Activated CD4-positive, alpha-beta T cell treated with anti-CD3 and anti-CD28 coated beads, Interleukin-2, amount 50 U/mL, for 24 hours (primary cell): ENCODE measurements at places on chromosomes 2 and 18.

GRCh38 chr2:118766871-118767270, 80.6 kb downstream of the EN1 start:
- no peak for DNase-seq

GRCh38 chr2:144505245-144505831, 14.6 kb downstream of the ZEB2 start:
- no peak for DNase-seq

DNA sequence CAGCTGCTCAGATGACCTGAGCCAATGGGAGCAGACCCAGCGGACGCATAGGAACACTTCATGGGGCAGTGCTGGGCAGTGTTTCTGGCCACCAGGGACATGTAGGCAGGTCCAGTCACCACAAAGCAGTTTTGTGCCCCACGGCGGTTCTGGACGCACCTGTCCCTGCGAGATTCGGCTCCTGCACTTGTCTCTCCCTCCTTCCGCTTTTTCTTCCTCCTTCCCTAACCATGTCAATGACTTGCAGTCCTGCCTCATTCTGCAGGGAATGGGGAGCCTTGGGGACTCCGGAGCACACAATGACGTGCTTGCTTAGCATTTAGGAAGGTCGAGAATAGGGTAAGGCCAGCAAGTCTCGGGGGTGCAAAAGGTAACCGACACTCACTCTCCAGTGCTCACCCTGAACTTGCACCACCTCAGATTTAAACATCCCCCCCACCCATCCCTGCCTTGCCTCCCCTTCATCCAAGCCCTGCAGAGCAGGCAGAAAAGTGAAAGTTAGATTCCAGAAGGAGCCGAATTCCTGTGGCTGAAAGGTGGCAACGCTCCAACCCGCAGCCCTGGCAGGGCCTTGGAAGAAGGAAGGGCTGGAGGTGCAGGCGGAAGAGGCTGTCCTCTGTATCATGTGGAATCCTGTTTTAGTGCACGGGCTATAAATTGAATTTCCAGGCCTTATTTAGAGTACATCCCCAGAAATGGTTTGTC, 40.5 kb upstream of the ATG16L1 start:
- DNase-seq: no peak

DNA sequence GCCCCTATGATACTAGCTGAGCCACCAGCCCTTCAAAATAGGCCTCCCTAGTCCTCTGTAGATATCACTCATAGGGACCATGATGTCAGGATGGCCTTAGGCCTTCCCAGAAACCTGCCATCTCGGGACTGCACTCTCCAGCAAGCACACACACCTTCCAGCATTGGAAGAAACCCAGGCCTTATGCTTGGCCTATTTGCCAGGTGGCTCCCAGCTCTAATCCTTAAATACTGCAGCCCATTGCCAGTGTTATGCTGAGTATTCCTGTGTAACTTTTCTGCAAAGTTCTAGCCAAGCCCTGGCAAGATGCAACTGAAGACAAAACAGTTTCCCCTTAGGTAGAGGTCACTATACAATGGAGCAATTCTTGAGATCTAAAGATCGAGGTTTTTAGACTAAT, 316.5 kb downstream of the SETBP1 start:
- no peak for DNase-seq

DNA sequence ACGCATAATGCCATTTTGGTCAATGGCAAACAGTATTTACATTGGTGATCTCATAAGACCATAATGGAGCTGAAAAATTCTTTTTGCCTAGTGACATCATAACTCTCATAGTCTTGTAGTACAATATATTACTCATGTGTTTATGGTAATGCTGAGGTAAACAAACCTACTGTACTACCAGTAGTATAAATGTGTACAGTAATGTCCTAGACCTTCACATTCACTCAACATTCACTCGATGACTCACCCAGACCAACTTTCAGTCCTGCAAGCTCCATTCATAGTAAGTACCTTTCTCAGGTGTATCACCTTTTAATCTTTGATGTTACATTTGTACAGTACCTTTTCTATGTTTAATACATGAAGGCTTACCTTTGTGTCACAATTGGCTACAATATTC, 558.2 kb upstream of the PIK3C3 start:
- no peak for DNase-seq

GRCh38 chr18:11468617-11469016, 140.8 kb upstream of the SLC35G4 start:
- DNase-seq: no peak

GRCh38 chr2:170163411-170164065, 14.4 kb upstream of the MYO3B start:
- DNase-seq: no peak

DNA sequence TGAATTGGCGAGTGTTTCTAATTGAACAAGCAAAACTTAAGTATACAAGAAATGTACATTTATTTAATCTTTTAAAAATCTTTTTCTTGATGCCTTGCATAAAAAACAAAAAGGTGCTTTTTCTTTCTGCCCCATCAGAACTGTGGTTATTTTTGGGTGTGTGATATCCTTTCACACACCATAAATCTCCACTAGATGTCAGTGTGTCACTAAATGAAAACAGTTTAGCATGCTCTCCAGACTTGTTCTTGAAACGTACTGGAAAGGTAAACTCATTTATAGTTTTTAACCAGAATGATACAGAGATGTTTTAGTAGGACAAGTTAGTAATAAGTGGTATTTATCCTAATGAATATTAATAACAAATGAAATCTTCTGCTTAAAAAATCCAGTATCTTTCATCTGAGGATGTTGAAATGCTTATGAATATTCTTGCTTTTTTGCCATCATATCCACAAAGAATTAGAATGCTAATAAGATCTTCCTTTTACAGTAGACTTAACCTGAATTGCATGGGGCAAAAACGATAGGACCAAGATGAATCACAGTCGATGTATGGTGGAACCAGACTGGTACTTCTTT, 96.8 kb downstream of the UBE2E3 start:
- DNase-seq: no peak

- DNase-seq: no peak
Measured at GRCh38 chr2:174776223-174776622, 12.0 kb upstream of the CHRNA1 start.

DNA sequence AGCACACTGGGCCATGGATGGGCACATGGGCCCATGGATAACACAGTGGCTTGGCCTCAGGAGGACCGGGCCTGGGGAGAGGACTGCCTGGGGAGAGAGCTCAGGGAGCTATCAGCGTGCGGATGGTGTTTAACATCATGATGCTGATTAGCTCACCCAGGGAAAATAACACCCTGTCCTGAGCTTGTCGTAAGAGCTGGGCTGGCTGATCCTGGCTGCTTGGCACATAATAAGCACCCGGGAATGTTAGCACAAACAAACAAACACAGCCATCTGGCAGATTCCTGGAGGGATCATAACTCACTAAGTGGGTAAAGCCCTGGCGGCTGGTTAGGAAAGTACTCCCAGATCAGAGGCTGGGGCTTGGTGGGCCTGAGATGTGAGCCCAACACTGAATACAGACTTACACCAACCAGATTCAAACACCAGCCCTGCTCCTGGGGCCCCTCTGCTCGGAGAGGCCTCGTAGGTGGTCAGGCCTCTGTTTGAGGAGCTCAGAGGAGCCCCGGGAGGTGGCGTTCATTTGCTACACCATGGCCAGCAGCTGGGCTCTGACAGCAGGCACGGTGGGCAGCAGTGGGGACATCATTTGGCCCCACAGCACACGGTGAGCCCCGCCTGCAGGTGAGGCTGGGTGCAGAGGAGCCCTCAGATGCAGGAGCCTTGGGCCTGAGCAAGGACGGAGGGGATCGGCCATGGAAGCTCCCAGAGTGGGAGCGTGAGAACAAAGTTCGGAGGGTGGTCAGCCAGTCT, 193.4 kb upstream of the HDAC4 start:
- no peak for DNase-seq

DNA sequence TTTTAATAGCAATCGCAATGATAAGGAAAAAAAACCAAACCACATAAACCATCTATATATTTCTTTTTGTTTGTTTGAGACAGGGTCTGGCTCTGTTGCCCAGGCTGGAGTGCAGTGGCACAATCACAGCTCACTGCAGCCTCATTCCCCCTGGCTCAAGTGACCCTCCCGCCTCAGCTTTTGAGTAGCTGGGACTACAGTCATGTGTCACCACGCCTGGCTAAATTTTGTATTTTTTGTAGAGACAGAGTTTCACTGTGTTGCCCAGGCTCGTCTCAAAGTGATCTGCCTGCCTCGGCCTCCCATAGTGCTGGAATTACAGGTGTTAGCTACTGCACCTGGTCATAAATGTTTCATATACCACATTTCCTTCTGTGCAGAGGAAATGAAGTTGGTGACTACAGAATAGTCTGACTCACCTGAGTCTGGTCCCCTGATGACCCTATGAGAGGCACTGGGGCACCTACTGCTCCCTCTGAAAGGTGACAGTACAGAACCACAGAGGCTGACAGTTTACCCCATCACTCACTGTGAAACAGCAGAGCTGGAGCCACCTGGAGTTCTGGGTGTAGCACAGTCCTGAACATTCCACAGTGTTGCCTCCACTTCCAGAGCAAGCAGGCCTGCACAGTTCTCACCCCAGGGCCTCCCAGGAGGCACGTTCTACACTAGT, 183.7 kb upstream of the PXDN start:
- DNase-seq: no peak

DNA sequence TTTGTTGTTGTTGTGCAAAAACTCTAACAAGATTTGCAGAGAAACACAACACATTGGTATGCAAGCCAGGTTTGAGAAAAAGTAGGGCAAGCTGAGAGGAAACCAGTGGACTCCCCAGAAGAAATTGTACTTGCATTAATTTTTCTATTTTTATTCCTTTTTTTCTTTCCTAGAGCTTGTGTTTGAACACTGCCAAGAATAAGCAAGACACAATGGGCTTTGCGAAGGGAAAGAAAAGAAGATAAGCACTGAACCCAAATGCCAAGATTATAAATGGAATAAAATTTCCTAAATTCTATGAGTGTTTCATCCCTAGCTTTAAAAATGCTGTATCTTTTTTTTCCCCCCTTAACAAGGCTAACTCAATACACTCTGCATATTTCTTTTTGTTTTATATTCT, 17.0 kb upstream of the CYTIP start:
- no peak for DNase-seq

DNA sequence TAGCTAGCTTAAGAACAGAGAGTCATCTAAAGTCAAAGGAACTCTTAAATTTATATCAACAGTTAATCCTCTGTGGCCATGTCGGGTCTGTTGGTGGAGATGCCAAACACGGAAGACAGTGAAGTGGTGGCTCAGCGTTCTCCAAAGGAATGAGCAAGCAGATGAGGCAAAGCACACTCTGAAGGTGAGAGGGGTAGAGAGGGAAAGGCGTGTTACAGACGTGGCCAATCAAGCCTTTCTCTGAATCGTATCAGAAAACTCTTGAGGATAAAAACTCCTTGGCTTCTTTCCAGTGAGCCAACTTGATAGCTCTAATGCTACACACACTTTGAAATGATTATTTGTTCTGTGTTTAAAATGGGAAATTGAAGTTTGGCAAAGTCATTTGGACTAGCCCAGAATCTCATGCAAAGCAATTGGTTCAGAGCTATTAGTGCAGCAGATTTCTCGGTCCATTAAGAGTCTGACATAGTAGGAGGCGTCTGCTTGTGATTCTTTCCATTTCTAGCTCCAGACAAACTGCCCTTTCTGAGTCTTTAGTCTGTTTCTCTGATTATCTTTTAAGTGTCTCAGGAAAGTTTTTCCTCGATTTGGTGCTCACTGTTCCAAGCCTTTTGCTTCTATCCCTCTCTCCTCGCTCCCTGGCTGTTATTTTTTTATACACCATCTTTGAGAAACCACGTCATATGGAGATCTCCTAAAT, 57.5 kb upstream of the CPO start:
- DNase-seq: no peak

GRCh38 chr2:6957910-6958615, 40.9 kb downstream of the RNF144A start:
- no peak for DNase-seq

GRCh38 chr18:36895606-36896005, 66.7 kb downstream of the KIAA1328 start:
- no peak for DNase-seq

DNA sequence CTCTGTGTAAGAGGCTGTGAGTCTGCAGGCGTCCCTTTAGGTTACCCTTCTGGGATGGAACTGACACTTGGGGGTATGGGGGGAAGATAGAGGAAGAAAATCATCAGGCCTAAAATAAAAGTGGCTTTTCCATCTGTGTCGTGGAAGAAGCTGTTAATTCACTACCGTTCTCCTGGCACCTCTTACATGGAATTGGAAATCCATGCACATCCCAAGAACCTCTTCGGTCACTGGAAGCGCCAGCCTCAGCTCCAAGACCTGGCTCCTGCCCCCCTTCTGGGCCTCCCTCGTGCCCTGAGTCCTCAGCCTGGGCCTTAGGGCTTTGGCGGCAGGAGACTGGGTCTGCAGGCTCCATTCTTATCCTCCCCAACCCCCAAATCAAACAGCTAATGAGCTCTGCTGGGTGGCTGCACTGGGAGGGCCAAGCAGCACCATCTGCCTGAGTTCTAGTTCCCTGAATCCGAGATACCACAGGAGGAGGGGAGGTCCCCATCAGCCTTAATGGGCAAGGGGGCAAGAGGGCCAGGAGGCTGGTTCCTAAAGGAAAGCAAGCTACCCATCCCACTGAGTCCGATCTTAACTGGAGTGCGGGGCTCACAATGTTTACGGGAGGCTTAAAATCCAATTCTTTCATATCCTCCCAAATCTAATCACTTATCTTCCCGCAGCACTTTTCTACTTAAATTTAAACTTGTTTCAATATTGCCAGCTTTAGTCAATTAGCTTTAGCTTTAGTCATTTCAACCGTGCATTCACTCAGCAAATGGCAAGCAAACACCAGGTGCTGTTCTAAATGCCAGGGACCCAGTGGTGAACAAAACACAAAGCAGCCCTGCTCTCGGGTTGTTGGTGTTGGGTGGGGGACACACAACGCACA, 52.8 kb downstream of the FAM178B start:
- no peak for DNase-seq

- no peak for DNase-seq
Measured at GRCh38 chr2:65835975-65836549, 403.7 kb upstream of the SPRED2 start.

DNA sequence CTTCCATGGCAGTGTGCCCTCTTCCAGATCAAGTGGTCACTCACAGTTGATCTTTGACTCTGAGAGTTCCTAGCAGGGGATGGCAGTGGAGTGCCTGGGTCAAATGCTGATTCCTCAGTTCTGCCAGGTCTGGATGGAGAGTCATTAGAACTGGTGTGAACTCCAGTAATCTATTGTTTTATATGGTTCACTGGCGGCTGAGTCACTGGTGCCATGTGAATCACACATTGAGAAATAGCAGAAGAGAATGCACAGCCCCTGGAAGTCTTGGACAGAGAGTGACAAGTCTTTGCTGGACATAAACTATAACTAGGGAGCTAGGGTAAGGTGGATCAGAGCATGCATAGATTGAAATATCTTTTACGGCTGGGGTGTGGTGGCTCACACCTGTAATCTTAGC, 86.9 kb downstream of the EIF2AK3 start:
- DNase-seq: no peak
